ENCODE measurements at places on chromosomes 2 and 18. TPM values are rescaled to one million over a fixed set of nuclear protein-coding genes. Genes with fewer than 3 reads are reported as not detected.
A peak's percentile ranks its signal among the peaks of the same experiment; 100 is the strongest.

GRCh38 chr2:54701029-54701428 lies 22.4 kb upstream of the EML6 start:
- DNase-seq = no peak

Gene MALL
- 4.4 TPM for total RNA-seq

Gene FRZB
- 0.36 TPM for total RNA-seq

- DNase-seq = no peak
These were observed 457 bp upstream of the SP9 start for GRCh38 chr2:174334278-174334715.

Gene FHOD3
- total RNA-seq = 13.0 TPM

Gene DRC1
- 0.36 TPM for total RNA-seq

GRCh38 chr2:43376523-43377198 lies 150.3 kb upstream of the ZFP36L2 start:
- no peak for DNase-seq

DNA sequence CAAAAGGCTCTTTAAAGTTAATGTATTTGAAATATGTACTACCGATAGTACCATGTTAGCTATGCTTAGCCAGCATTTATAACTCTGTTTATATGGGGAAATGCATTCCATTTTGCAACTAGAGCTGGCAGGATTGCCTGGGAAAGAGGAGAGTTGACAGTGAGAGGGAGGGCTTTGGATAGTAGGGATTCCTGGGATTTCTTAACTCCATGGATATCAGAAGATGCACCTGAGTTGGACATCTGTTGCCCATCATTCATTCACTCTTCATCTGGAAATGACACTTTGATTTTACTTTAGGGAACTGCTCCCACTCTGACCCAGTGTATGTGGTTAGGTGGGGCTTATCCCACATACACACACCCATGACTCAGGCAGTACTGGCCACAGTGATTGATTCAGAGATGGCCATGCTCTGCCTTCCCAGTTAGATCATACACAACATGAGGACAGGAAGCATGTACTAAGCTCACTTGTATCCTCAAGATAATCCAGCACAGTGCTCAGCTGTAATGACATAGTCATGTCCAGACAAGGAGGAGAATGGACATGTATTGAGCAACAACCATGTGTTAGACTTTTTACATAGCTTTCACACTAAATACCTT lies 248.8 kb downstream of the MREG start:
- peak; percentile 81 for DNase-seq

Gene ITGA4
- 9.0 TPM for total RNA-seq

DNA sequence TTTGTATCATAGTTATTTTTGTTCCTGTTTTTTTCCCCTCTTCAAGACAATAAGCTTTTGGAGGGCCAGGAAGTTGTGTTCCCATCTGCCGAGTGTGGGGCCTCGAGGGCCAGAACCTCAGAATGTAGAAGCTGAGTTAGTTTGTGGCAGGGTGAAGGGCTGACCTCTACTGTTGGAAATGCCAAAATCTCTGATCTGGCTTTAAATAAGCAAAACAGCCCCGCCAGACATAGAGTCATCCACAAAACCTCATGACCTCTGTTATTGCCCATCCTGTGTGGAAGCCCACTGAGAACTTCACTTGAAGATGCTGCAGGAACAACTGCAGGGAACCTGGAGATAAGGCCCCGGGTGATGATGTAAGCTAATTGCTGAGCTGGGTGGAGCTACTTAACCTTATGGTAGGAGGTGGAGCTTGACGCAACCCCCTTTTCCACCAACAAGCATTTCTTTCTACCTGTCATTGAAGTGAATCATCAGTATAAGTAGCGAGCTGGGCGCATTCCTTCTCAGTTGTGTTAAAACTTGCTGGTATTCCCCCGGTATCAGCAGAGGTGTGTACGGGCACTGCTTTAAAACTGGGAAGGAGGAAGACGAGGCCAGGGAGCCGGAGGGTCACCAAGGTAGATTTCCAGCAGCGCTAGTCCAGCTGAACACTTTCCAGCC lies 177.2 kb downstream of the NEDD4L start:
- peak; percentile 79 for DNase-seq

Gene SPDYA
- 0.59 TPM for total RNA-seq

DNA sequence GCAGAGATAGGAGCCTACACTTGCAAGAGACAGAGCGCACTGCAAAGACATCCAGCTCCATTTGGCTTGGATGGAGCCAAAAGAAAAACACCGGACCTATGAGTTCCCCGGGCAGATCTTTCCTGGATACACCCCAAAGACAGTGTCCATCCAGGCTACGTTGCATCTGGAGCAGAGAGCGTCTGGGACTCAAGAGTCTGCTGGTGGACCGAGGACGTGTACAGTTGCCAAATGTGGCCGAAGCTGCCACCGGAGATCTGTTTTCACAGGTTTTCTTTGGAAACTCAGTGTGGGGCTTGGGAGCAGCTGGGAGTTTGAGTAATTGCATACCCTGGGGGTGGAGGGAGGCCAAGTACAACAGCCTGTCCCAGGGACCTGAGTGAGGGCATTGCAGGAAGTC lies 192.3 kb upstream of the OSR1 start:
- no peak for DNase-seq

Gene FEV
- total RNA-seq = not detected

- DNase-seq = no peak
These were observed 156.2 kb downstream of the HRH4 start for GRCh38 chr18:24616653-24617052.

GRCh38 chr2:83522891-83523493 lies 936.1 kb downstream of the SUCLG1 start:
- no peak for DNase-seq

Gene LRP1B
- not detected for total RNA-seq

- no peak for DNase-seq
These were observed 217.6 kb upstream of the SPRED2 start for GRCh38 chr2:65649811-65650589.

DNA sequence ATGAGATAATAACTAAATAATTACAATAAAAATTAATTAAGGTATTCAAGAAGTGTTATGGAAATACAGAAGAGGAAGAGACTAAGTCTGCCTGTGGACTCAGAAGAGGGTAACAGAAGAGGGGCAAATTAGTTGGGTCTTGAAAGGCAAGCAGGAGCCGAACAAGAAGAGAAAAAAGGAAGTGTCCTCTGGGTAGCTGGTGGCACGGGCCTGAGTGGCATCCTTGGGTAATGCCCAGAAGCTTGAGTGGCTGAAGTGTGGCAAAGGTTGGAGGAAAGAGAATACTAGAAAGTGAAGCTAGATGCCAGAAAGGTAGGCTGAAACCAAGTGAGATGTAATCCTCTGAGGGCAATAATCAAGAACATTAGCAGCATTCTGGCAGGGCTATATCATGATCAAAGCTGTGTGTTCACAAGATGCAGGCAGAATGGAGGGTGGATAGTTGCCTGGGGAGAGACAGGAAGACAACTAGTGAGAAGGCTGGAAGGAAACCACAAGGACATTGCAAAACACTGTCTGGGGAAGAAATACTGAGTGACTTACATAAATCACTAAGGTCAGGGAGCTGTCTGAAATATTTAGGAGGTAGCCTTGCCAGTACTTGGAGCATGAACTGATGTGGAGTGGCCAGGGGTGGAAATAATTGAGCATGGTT lies 16.2 kb downstream of the DOCK10 start:
- DNase-seq = no peak

GRCh38 chr18:2508155-2508554 lies 63.1 kb downstream of the METTL4 start:
- no peak for DNase-seq

Measured in osteoblast (primary cell).